Omental fat pad (tissue), 4 donors: ENCODE measurements at places on chromosomes 7 and 10.

DNA sequence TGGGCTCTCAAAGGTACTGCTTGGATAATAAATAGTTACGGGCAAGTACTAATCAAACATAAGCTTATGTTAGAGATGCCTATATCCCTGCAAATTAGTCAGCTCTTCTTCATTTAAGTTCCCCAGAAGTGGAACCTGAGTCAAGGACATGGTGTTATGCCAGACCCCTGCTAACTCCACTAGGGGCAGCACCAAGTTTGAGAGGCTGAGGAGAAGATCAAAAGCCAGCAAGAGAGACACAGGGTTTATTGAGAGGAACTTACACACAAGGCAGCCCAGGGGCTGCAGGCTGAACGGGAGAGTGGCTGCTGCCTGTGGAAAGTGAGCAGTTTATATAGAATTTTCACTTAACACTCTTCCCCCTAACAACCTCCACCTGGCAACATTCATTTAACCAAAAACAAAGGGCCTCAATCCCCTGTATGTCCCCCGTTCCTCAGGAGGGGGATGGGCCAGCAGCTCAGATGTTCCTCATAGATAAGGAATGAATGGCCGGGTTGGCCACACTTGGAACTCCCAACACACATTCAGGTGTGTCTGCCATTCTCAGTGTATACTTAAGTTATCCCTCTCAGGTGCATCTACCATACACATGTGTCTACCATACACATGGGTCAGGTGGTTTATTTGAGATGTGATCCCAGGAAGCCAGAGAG lies 62.6 kb upstream of the GHITM start:
- no peak for DNase-seq

DNA sequence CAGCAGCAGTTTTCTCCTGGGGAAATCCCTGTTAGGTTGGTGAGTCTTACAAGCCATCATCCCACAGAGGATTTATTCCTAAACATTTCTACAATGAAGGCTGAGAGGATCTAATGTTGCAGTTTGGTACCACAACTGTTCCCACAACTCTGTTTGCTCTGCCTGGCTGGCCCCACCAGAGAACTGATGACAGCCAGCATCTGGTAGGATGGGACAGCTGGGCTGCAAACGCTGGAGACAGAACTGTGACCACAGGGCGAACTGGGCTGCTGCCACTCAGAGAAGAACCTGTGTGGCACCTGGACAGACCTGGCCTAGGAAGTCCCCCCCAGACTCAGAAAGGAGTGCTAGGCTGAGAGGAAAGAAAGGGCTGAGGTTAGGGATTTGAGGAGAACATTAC lies 94.8 kb downstream of the CALN1 start:
- DNase-seq = no peak

DNA sequence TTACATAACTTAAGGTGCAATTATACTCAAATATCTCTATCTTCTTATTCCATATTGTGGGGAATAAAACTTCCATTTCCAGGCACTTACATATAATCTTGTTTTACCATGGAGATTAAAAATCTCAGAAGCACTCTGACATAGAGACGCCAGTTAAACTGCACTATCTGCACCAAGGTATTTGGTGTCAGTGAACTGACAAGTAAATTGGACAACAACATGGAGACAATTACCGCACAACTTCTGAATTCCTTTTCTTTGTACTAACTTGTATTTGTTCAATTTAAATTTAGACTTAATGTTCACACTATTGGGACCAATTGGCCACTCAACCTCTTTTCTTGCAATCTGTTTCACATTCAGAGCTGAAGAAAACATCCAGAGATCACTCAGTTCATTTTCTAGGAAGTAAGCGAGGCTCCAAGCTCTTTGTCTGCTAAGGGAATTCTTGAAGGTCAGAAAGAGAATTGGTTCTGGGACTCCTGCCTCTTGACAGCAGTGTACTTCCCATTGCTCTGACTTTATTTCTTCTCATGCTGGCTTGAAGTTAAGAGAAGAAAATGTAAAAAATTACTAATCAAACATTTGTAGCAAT lies 184.7 kb downstream of the CHCHD3 start:
- DNase-seq = no peak

DNA sequence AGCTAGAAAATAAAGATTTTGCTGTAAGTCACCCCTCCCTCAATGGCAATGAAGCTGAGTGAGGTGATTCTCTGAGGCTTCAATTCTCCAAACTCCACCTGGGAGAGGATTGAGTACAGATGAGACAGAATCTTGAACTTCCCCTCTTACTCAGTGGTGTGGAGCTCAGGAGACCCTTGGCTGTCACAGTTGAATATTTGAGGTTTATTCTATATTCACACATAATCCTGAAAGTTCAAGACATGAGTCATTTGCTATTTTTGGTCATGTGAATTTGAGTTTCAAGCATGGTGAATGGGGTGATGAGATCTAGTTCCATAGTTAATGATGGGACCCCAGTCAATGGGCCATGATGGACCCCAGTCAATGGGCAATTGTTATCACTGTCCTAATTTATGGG lies 13.9 kb upstream of the TECTB start:
- no peak for DNase-seq

DNA sequence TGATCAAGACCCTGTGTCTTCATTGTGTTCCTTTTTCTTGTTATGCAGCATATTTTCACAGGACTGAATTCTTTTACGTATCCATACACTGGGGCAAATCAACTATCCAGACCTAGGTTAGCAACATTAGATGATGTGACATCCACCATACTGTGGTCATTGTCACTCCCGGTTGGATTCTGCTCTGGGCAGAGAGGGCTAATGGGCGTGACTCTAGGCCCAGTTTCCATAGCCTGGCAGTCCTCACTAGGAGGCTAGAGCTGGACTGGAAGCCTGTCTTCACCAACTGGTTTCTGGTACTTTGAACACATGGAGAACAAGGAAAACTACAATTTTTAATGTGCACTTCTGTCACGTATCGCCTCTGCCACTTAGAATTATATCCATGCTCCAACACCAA lies 25.2 kb downstream of the AKR1E2 start:
- no peak for DNase-seq

DNA sequence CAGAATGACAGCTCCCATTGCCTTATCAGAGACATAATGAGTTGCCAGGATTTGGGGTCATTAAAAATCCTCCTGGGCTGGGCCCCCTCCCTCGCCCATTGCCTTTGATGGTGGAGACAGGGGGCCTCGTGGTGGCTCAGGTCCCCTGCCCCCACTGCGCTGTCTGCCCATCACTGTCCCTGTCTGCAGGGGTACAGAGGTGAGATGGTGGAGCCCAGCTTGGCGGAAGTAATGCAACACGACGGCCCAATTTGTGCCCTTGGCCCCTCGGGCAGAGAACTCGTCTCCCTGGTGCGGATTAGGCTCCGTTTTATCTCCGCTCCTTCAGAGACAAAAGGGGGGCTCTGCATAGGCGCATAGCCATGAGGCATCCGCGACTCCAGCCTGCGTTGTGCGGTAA lies 152.4 kb upstream of the UNC5B start:
- no peak for DNase-seq

DNA sequence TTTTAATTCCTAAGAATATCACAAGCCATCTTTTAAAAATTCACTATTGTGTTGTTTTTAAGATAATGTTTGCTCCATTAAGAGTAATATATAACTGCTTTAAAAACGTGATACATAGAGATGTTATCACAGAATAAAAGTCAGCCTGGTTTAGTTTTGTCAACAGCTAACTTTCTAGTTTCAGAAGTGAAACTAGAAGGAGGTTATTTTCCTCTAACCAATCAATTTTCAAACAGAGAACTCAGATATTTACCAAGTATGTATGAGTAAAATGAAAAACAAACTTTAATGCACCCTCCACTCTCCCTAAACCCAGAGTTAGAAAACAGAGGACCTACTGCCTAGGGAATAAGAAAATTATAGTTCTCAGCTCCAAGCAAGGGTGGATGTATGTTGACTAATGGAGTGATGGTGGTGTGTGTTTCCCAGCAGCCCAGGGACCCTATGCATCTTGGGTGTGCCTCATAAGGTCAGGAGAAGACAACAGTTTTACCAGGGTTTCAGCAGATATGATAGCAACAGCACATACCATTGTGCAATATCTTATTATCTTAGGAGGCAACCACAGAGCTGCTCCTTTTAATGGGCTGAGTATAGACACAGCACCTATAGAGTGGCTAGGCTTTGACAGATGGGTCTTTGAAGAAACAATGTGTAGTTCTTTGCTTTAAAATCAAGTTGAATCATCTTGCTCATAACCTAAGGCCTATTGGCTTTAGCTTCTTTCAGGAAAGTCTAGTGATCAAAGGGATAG lies 58.4 kb downstream of the PTPRZ1 start:
- no peak for DNase-seq

GRCh38 chr7:117654780-117655179 lies 175.0 kb downstream of the CFTR start:
- no peak for DNase-seq

- DNase-seq = no peak
These were observed 52.8 kb upstream of the PTER start for GRCh38 chr10:16384021-16384420.

GRCh38 chr10:29668628-29669027 lies 33.9 kb upstream of the SVIL start:
- DNase-seq = no peak

DNA sequence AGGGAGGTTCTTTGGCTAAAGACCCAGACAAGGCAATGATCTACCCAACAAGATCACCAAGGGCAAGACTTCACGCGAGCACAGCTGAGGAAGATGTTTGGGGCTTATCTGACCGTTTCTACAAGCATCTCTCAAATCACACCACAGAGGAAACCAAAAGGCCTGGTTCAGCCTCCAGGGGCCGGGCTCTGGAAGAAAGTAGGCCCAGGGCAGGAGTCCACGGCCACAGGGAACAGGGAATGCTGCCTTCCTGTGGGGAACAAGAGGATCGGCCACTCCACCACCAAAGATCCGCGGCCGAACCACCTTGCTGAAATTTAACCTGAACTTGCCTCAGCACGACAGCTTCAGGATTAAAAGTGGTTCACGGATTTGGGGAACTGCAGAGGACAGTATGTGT lies 332.5 kb downstream of the PTPRN2 start:
- no peak for DNase-seq

DNA sequence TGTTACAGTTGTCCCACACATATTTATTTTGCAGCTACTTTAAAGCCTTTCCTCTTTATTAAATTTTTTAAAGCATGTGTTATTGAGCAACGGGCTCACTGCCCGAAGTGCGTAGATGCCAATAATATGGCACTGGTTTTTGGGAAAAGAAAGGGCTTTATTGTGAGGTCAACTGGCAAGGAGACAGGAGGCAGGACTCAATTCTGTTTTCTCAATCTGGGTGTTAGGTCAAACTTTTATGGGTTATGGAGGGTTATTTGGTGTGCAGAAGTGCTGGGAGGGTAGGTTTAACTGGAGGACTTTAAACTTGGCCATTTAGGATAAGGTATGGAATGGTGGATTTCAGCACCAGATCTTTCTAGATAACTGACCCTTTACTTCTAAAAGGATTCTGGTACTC lies 183.6 kb downstream of the LRRC4 start:
- DNase-seq = no peak

DNA sequence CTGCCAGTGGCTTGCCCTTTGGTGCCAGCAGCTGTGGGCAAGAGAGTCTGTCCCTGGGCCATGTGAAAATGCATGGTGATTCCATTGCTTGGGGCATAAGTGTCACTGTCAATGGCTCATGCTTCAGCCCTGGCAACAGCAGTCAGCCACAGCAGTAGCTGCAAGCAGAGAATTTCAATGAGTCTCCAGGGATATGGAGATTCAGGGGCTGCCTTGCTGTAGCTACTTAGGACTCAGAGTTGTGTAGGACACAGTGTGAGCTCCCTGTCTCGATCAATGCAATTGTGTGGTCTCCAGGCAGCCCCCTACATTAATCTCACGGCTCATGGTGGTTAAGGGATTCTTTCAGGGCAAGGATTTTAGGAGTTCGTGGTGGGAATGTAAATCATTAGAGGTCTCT lies 126.3 kb upstream of the STARD3NL start:
- no peak for DNase-seq

GRCh38 chr7:48938539-48939295 lies 14.4 kb downstream of the CDC14C start:
- DNase-seq = no peak

- no peak for DNase-seq
These were observed 35.1 kb downstream of the PLAC9 start for GRCh38 chr10:80167471-80168161.

- no peak for DNase-seq
These were observed 50.8 kb downstream of the PIK3CG start for GRCh38 chr7:106915873-106916272.

GRCh38 chr10:34816501-34817002 lies 1.5 kb upstream of the PARD3 start:
- no peak for DNase-seq

GRCh38 chr10:132570771-132571649 lies 33.4 kb downstream of the INPP5A start:
- DNase-seq = no peak

- DNase-seq = no peak
These were observed 8.8 kb downstream of the NXPH1 start for GRCh38 chr7:8442051-8442813.

GRCh38 chr10:79980711-79981110 lies 31.8 kb upstream of the SFTPD start:
- no peak for DNase-seq

GRCh38 chr10:132443605-132443982 lies 46.6 kb downstream of the PWWP2B start:
- DNase-seq = no peak

GRCh38 chr10:89206402-89207180 lies 526 bp downstream of the CH25H start:
- DNase-seq = no peak

DNA sequence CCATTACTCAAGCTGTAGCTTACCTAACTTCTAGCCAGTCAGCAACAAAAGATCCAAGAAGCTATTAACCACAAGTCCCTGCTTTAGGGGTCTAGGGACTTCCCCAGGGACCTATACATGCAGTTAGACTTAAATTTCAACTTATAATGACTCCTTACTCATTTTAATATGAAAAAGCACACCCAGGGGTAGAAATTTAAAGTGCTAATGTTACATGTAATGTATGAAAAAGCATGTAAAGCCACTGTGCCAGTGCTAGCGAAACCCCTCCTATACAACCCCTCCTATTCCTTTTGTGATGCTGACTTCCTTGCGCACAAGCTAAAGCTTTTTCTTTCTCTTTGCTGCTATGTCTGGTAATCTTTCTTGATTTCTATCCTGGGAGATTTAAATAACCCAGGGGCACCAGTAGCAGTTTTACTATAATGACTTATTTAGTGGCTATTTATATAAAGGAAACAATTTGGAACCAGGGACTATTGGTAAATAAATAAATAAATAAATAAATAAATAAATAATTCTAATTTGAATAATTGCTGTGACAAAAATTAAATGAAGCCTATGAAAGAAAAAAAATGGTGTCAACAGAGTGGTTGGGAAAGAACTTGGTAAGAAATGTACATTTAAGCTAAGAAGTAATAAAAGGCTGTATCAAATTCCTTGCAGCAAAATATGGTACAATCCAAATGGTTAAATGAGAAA lies 110.5 kb upstream of the MAGI2 start:
- no peak for DNase-seq
